ENCODE measurements at places on chromosomes 3 and 15. TPM values are rescaled to one million over a fixed set of nuclear protein-coding genes. Genes with fewer than 3 reads are reported as not detected.

DNA sequence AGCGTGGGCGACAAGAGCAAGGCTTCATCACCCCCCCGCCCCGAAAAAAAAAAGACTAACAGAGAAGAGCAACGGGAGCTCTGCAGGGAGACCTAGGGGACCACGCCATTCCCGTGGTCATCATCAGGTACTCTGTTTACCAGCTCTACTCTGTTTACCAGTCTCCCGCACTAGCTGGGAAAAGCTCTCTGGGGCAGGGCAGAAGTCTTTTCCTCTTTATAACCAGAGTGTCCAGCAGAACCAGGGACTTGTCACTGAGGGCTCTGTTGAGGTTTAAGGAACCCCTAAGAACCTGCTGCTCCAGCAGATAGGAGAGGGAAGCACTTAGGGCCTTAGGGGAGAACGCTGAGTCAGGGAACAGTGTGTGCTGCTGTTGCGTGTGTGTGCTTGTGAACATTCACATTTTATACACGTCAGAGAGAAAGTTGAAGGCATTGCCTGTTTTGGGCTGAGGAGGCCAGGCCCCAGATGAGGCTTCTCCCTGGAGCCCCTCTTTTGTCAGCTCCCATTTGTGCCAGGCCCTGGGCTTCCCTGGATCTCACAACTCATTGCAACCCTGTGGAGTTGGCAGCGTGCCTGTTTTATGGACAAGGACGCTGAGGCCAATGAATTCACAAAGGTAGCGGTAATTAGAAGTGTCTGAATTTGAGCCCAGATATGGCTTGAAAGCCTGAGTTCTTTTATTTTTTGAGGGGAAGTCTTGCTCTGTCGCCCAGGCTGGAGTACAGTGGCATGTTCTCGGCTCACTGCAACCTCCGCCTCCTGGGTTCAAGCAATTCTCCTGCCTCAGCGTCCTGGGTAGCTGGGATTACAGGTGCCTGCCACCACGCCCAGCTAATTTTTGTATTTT, 24.2 kb upstream of the ERICH6 start:
- DNase-seq = no peak

Gene FBXW12
- not detected for total RNA-seq

DNA sequence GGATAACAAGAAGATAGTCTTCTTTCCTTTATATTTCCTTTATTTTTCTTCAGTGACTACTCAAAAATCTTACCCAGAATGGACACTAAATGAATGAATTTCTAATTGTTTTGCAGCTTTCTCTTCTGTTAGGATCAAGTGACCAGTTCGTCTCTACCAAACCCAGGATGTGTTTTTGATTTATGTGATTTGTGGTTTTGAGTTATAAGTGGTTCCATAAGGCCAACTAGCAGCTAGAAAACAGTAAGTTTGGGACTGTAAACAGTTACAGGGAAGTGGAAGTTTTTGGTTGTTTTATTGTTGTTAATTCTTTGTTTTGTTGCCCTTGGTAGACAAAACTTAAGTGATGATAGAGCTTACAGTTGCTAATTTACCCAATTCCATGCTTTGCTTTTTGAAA, 456.5 kb downstream of the IL5RA start:
- no peak for DNase-seq

Gene TRMT10C
- 22.9 TPM for total RNA-seq

GRCh38 chr3:165874663-165875489, 37.7 kb upstream of the BCHE start:
- DNase-seq = no peak

Gene DLL4
- 48.0 TPM for total RNA-seq

Gene GNAI2
- 415 TPM for total RNA-seq

DNA sequence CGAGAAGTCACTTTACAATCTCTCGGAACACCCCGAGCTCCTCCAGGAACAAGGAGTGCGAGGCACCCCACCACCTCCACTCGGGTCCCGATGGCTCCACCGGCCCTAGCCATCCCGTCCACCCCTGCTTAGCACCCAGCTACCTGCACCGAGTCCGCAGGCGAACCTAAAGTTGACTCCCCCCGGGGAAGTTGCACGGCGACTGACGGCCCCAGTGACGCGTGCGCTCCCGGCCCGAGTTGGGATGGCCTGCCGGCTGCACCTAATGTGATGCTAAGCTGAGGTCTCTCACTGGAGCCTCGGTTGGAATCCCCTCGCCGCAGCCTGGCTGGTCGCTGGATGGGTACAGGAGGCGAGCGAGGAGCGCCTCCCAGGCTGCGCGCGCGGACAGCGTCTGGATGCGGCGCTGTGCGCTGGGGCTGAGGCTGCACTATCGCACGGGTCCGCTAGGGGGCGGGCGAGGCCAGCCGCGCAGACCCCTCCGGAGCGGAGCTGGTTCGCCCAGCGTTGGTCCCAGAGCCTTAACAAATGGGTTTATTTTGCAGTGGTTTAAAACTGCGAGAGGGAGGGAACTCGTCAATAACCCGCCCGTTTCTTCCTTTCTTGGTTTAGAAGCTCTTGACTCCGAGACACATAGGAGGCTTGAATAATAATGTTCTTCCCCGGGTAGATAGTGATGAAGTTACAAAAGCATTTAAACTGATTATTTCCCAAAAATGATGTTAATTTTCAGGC, at the start of gene OXTR:
Gene OXTR (minus strand): TSS at position 526 of the 735 bp plus-strand sequence. CDS start 1,426 bp downstream, outside the sequence.
- peak; percentile 71 for DNase-seq

GRCh38 chr3:56347219-56347871, 120.9 kb downstream of the ERC2 start:
- DNase-seq = no peak

Gene RETNLB
- total RNA-seq = not detected

DNA sequence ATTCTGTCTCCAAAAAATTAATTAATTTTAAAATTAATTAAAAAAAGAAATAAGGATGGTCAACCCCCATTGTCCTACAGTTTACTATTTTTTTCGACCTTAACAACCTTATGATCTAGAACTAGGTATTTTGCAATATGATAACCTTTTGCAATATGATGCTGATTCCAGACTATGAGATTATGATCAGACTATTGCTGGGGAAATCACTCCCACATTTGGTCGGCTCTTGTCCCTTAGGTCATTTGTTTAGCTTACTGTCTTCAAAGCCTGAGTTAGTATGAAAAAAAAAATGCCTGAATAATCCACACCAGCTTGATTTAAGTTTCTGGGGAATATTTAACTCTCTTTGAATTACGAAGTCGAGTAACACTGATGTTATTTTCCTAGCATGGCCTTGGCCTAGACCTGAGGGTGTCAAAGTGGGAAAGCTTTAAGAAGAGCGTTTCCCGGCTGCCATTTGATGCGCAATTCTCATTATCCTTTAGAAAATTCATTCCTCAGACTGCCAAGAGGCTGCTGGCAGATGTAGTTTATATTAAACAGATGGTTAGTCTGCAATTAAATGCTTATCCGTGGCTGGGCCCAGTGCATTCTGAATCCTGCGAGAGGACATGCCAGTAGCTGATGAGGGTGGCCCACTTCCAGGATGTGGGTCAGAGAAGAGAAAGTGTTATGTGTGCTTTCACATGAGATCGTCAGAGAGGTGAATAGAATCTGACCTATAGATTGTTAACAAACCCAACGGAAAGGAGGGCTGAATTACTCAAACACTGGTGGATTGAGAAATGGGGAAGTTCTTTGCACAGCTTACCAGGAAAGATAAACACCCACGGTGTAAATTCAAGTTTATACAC, 496.0 kb upstream of the THBS1 start:
- DNase-seq = peak; percentile 69

GRCh38 chr3:4906107-4906621, 73.1 kb upstream of the BHLHE40 start:
- peak; percentile 34 for DNase-seq

Gene CGNL1
- 17.9 TPM for total RNA-seq

Gene WDR93
- not detected for total RNA-seq

DNA sequence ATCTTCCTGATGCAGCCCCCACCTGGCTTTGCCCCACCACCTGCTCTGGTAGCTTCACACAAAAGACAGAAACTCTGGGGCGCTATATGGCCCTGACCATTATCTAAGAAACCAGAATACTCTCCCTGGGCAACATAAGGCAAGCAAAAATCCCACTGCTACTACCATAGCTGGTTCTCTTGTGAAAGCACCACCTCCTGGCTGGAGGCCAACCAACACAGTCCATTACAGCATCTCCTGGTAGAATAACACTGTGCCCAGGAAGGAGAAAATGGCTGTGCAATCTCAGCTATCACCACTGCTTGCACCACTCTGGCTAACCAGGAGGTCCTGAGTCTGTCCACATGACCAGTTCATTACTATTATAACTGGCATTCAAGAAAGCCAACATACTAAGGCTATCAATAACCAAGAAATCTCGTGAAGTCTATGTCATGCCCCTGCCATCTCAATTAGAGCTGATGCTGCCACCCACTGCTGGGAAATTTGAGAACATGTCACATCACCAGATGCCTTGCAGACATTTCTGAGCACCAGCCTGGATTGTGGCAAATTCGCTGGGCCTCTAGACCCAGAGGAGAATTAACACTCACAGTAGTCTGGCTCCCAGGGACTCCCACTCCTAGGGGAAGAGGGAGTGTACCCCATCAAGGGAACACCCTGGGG, 1114.8 kb downstream of the ROBO2 start:
- DNase-seq = no peak
